Stimulated activated naive CD8-positive, alpha-beta T cell treated with anti-CD3 and anti-CD28 coated beads, Interleukin-15, amount 100 ng/mL, for 72 hours (primary cell): ENCODE measurements at places on chromosomes 3 and 15.

- DNase-seq = no peak
Measured at GRCh38 chr15:69660114-69660513, 207.5 kb downstream of the RPLP1 start.

- no peak for DNase-seq
Measured at GRCh38 chr3:74693696-74694393, 79.4 kb upstream of the CNTN3 start.

DNA sequence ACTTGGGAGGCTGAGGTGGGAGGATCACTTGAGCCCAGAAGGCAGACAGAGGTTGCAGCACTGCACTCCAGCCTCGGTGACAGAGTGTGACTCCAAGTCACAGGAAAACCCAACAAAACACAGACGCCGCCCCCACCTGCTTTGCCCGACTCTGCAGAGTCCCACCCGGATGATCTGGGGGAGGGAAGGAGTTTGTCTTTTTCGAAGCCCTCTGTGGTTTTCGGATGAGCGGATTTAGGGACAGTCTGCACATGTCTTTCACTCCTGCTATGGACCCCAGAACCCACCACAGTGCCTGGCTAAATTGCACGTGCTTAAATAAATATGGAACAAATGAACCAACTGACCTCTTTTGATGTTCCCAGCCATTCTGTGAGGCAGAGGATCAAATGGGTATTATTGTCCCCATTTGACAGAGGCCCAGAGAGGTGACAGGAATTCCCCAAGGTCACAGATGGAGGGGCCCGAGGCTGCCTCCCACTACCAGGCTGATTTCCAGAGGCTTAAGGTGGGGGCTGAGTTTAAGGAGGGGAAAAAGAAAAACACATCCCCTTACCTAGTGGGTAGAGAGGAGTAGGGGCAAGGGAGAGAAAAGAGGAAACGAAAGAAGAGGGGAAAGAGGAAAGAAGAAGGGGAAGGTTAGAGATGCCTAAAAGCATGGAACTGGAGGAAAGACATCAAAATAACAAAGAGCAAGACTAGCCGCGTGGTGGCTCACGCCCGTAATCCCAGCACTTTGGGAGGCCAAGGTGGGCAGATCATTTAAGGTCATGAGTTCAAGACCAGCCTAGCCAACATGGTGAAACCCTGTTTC is 59.4 kb upstream of the TFRC start:
- no peak for DNase-seq

DNA sequence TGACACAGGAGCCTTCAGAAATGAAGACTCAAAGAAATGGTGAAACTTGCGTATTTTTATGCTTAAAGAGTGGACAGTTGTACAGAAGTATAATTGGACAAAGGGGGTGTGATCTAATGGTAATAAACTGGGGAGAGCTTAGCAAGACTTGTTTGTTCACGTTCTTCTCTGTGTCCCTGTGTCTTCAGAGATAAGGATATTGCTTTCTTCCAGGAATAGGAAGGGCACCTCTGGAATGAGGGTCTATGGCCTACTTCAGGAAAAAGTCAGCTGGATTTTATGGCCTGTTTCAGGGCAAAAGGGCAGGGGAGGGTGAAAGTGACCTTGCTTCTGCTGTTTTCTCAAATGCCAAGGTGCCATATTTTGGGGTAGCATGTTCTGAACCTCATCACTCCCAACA is 4.5 kb upstream of the TOPAZ1 start:
- DNase-seq = no peak

DNA sequence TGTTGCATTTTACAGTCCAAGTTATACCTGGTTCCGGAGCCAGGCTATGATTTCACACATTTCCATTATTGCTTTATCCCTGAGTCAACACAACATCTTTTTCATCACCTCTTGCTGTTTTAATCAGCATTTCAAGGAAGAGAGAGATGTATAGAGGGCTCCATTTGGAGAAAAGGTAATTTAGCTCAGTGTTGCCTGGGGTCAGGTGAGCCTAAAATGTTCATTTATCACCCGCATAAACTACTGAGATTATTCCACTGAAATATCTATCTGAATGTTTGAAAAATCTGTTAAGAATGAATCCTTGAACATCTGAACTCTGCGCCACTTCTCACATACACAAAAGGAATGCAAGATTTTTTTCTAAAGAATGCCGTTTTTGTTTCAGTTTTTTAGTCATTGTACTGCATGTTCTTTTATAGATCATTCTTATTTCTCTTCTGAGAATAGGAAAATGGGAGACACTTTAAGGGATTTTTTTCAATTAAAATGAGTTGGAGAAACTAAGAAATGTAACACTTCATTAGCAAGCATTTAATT is 51.5 kb upstream of the AGTR1 start:
- DNase-seq = no peak

DNA sequence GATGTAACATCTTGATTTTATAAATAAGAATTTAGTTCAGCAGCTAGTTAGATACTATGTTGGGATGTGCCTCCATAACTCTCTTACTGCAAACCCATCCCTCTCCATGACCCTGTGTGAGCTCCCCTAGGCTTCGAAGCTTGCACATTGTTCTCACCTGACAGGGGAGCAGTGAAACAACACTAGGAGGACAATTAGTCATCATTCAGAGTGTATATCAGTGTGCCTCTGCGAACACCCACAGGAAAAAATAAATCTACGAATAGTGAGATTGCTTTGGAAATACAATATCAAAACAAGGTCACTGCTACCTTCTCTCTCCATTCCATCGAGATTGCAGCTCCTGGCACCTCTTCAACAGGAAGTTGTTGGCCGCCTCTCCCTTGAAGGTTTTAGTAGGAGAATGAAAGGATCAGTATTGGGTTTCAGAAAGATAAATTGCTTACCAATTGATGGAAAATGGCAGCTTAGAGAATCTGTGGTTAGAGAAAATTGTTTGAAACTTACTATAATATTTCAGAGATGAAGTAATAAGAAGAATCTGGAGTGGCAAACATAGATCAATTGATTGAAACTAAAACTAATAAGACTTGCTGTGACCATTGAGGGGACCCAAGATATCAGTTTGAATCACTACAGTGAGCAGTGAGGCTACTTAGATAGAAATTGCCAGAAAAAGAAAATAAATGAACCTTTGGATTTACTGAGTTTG is 103.2 kb downstream of the CHL1 start:
- no peak for DNase-seq

- no peak for DNase-seq
Measured at GRCh38 chr3:108554913-108555571, 34.2 kb downstream of the CIP2A start.

- no peak for DNase-seq
Measured at GRCh38 chr15:32677238-32677750, 35.8 kb downstream of the SCG5 start.

DNA sequence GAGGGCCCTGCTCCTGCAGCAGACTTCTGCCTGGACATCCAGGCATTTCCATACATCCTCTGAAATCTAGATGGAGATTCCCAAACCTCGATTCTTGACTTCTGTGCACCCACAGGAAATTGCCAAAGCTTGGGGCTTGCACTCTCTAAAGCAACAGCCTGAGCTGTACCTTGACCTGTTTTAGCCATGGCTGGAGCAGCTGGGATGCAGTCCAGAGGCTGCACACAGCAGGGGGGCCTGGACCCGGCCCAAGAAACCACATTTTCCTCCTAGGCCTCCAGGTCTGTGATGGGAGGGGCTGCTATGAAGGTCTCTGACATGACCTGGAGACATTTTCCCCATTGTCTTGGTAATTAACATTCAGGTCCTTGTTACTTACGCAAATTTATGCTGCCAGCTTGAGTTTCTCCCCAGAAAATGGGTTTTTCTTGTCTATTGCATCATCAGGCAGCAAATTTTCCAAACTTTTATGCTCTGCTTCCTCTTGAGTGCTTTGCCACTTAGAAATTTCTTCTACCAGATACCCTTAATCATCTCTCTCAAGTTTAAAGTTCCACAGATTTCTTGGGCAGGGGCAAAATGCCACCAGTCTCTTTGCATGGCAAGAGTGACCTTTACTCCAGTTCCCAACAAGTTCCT is 11.8 kb upstream of the MYO5A start:
- DNase-seq = no peak

- no peak for DNase-seq
Measured at GRCh38 chr3:123936400-123936799, 24.6 kb downstream of the CCDC14 start.

DNA sequence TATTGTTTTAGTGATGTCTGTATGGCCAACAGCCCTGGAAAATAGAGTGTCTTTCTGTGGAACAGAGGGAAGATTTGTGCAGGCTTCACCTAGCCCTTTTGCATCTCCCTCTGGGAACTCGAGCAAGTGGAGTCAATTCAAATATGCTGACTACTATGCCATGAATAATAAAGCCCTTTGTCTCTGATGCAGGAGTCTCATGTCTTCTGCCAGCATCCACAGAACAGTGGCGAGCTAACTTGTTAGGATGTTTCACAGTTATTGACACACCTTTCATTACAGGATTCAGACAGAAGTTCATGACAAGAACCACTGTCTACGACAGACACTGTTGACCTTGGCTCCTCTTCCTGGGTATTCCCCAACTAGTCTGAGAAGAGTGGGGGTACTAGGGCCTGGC is 15.6 kb upstream of the CCDC54 start:
- no peak for DNase-seq

DNA sequence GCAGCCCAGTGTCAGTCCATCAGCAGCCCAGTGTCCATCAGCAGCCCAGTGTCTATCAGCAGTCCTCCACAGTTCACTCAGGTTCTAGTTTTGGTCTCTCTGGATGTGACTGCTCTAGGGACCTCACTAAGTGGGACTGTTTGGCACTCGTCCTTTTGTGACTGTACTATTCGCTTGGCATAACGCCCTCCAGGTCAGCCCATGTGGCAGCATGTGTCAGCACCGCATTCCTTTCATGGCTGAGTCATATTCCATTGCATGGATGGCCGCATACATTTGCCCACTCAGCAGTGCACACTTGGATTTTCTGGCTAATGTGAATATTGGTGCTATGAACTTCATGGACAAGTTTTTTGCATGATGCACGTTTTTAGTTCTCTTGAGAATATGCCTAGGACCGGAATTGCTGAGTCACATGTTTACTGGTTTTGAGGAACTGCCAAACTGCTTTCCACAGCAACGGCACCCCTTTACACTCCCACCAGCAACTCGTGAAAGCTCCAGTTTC is 16.4 kb downstream of the CHST13 start:
- DNase-seq = no peak

DNA sequence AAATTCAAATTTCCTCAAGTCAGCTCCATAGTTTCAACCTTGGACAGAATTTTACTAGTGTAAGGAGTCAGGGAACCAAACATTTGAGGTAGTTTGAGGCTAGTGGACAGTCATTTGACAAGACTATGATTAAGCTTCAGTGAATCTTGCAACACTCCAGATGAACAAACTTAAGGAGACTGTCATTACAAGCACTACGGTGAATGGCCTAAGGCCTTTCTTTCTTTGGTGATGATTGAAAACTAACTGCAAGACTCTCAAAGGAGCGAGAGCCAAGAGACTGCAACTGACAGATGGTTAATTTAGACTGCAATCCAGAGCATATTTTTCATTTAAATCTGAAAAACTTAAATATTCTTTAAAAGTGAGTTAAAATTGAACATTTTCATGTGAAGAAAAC is 272.3 kb upstream of the NECTIN3 start:
- no peak for DNase-seq

DNA sequence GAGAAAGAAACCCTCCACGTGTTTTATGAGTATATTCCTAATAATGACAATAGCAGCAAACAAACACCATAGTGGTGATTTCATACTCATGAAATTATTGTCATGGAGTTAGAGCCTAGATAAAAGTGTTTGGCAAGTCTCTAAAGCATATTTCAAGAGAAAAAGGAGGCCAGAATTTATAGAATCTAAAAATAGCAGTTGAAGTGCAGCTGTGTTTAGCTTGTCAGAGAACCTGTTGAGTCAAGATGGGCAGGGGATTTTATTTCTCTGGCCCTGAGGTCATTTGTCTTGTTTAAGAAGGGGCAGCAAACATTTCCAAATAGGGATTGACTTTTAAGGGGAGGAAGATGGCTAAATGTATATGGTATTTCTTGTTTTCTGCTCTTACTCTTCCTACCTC is 279.6 kb upstream of the CTDSPL start:
- DNase-seq = no peak

DNA sequence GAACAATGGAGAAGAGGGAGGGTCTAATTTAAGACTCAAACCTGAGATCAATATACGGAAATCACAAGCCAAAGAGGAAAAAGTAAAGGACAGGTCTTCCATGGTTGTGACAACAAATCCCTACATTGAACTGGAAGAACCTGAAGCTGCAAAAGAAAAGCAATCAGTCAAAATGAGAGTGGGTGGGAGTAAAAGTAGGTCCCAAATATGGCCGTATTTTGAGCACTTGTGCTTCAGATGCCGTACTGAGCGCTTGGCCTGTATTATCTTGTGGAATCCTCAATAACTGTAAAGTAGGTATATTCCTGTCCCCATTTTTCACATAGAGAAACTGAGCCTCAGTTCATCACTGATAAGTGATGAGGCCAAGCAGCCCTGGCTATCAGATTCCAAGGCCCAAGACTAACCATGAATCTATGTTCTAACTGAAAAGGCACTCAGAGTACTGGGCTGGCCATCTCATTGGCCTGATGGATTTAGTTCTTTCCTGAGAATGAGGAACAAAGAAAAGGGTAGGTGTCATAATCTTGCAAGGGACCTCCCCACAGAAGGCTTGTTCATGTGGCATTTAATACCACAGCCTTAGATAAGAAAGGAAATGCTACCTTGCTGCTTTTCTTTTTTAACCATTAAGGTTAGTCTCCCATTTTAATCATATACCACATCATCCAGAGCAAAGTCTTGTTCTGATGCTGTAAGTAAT is 52.5 kb downstream of the LRRN1 start:
- DNase-seq = no peak

- no peak for DNase-seq
Measured at GRCh38 chr15:70956201-70956995, 63.8 kb downstream of the LRRC49 start.

DNA sequence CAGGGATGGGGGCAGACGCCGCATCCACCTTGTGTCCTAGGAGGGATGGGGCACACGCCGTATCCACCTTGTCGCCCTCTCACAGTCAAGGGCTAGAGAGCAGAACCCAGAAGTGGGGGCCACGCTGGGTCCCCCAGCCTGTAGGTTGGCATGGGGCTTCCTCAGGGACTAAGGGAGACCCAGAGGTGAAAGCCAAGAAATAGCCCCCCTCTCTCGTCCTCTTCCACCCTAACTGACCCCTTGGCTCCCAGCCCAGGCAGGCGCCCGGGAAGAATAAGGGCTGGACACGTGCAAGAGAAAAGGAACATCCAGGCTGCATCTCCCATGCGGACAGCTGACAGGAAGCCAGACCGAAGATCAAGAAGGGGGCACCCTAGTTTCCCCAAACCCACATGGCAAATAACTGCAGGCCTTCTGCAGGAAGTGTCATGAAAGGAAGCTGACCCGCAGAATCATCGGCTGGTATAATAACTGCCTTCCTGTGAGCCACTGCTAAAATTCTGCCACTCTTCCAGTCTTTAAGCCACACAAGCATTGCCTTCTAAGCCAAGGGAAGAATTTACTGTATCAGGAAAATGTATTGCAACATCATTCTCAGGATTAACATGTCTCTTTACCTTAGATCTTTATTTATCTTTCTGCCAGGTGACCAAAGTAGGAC is 38.5 kb upstream of the TFRC start:
- DNase-seq = peak; percentile 37

GRCh38 chr3:46401579-46401978 is 5.3 kb downstream of the CCR5AS start:
- no peak for DNase-seq

GRCh38 chr15:34886134-34886533 is 83.4 kb downstream of the AQR start:
- DNase-seq = no peak
